ENCODE measurements at places on chromosomes 3 and 15.

- no peak for DNase-seq
Observed at GRCh38 chr3:74614107-74614967, at the start of gene CNTN3. CNTN3 (minus strand) TSS chr3:74614659; CDS start chr3:74521112, 93,547 bp downstream.

DNA sequence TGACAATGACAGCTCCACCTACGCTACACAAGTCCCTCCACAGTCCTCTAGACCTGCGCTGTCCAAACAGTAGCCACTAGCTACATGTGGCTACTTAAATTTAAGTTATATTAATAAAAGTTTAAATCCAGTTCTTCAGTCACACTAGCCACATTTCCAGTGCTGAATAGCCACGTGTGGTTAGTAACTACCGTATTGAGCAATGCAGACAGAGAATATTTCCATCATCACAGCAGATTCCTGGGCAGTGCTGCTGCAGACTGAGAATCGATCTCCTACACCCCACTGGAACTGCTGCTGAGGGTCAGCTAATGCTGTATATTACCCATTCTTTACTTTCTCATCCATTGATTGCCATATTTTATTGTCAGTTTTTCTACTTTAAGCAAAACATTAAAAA, 40.9 kb downstream of the HDC start:
- DNase-seq: no peak

DNA sequence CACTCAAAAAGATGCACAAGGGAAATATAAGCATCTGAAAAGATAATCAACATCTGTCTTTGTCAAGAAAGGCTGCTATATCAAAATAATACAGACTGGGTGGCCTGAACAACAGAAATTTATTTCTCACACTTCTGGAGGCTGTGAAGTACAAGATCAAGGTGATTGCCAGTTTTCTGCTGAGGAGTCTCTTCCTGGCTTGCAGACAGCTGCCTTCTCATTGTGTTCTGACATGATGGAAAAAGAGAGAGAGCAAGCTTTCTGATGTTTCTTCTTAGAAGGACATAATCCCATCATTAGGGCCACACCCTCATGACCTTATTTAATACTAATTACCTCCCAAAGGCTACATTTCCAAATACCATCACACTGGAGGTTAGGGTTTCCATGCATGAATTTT, 1573.3 kb downstream of the SI start:
- no peak for DNase-seq

- no peak for DNase-seq
Observed at GRCh38 chr3:139418144-139418543, 28.7 kb upstream of the COPB2 start.

DNA sequence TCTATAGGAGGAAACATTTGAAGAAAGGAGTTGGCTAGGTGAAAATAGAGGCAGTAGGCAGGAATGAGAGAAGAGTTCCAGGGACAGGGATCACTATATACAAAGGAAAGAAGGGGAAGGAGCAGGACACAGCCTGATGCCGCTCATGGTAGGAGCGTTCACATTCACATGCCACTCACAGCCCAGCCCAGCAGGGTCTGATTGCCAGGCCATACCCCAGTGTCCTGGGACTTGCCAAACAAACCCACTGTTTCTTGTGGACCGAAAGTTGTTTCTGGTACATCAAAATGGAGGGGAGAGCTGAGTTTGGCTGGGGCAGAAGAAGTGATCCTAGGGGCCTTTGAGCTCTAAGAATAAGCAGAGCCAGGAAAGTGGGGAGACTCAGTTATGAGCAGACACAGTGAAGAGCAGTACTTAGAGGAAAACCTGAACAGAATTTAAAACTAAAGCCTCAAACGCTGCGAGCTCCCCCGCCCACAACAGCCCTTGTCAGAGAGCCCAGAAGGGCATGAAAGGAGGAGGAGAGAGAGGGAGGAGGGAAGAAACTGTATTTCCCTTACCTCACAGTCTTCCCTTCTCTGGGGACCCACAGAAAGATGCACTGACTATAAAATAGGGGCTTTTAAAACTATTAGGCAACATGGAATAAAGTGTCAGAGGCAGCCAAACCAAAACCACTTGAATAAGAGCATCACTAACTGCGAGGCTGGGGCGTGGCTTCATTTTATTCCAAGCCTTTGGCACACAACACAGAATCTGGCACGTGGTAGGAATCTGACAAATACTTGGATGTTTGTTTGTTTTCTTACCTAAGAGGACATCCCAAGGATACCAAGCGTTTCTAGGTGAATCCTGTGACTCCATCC, 129.0 kb downstream of the RPL22L1 start:
- DNase-seq: no peak

DNA sequence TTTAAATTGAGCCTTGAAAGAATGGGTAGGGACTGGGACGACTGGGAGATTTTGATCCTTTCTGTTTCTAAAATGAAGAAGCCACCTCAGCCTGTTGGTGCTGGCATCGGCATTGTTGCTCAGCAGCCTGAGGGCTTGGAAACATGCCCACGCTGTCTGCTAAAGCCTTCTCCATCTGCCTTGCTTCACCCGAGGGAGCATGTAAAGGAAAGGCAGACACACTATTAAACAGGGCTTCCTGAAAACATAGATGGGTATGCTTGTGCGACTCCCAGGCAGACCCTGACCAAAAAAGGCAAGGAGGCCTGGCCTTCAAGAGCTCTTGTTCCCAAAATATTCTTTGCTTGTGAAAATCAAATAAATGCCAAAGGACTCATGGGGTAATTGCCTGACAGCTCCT, 84.2 kb upstream of the SLC4A7 start:
- DNase-seq: peak; percentile 43

- no peak for DNase-seq
Observed at GRCh38 chr3:183503746-183504145, 51.8 kb downstream of the KLHL6 start.

GRCh38 chr3:119965692-119966091, 128.6 kb downstream of the GSK3B start:
- no peak for DNase-seq

GRCh38 chr15:76401285-76401684, 64.7 kb downstream of the ISL2 start:
- no peak for DNase-seq

DNA sequence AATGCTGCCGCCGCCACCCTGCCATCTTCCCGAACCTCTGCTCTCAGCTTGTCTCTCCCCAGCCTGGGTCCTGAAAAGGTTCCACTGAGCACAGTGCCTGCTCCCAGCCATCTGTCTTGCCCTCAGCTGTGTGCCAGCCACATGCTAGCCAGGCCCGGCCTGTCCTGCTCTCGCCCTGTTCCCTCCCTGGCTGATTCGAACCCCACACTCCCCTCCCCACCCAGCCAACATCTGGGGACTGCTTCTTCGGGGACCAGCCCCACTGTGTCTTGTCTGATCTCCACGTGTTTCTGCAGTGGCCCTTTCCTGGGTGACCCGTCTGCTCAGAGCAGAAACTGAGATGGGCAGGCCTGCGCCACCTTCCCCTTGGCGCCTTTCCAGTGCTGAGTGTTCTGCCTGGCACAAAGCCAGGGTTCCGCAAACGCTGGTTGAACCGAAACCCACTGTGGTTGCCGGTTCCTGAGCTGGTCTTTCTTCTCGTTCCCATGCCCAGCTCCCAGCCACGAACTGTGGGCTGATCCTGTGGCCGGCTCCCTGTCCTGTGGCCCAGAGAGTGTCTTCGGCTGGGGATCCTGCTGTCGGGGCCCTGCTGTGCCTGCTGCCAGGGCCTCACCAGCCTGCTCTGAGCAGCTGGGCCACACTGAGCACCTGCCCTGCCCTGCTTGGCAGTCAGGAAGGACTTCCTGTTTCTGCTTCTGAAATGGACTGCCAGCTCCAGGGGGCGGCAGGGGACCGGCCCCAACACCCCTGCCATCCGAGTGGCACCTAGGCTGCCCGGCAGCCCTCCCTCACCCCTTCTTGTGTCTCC, 62.7 kb upstream of the KLF13 start:
- peak; percentile 45 for DNase-seq

- no peak for DNase-seq
Observed at GRCh38 chr3:108127301-108127988, 36.6 kb upstream of the CD47 start.

- no peak for DNase-seq
Observed at GRCh38 chr15:88375234-88375927, 91.8 kb downstream of the MRPL46 start.

DNA sequence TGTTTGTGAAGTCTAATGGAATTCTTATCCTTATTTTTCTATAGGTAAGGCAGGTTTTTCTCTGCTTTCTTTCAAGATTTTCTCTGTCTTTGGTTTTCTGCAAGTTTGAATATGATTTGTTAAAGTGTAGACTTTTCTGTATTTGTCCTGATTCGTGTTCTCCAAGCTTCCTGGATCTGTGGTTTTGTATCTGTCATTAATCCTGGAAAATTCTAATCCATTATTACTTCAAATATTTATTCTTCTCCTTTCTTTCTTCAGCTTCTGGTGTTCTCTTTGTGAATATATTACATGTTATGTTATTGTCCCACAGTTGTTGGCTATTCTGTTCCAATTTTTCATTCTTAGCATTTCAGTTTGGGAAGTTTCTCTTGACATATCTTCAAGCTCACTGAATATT, 76.4 kb downstream of the PDCD6IP start:
- no peak for DNase-seq

- no peak for DNase-seq
Observed at GRCh38 chr3:113516115-113516505, 1.2 kb upstream of the SPICE1 start.

- DNase-seq: peak; percentile 33
Observed at GRCh38 chr3:155701882-155702465, 42.9 kb downstream of the PLCH1 start.

DNA sequence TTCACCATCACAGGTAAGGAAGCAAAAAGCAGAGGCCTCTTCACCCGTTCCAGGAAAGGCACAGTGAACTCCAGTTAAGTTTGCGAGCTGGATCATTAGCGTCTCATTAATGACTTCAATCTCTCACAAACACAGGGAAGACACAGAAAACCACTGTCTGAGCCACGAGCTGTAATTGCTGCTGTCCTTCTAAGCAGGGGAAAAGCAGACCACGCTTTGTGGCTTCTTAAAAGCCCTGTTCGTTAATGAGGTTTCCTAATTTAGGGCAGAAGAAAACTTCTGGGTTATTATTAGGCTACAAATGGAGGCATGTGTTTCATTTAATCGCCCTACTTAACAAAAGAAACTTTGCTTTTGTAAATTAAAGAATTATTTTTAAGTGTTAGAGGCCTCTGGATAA, 50.6 kb upstream of the FAM174B start:
- no peak for DNase-seq

DNA sequence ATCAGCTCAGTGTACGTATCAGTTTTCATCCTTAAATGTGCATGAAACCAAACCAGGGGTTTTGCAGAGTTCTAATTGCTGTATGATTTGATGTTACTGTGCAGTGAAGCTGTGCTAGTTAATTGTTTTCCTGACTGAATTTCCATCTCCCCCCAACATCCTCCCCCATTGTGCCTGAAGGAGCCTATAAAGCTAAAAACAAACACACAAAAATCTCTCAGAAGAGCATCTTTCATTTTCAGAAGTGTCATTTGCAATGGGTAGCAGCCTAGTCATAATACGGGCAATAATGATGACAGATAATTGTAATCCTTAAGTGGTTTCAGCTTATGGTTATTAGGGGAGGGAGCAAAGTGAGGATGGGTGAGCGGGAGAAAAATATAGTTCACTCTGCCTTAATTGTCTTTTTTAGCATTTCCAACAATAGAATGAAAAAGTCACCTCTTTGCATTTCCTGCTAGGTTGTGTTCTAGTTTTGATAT, 207.9 kb upstream of the TBL1XR1 start:
- no peak for DNase-seq

DNA sequence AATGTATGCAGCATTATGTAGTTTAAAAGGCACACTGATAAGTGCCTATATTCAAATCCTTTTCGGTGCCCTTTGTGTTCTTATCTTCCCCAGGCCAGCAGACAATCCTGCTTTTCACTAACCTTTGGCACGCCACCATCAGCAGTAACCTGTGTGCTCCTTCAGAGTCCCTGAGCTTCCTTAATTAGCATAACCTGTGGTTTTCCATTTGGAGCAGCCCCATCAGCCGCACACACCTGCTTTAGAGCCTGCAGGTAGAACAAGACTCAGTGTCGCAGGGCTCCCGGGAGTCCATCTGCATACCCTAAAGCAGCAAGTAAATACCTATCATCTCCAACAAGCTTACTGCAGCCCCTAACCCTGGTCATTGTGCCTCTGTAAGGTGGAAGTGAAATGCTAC, 755.1 kb downstream of the ROBO2 start:
- no peak for DNase-seq

DNA sequence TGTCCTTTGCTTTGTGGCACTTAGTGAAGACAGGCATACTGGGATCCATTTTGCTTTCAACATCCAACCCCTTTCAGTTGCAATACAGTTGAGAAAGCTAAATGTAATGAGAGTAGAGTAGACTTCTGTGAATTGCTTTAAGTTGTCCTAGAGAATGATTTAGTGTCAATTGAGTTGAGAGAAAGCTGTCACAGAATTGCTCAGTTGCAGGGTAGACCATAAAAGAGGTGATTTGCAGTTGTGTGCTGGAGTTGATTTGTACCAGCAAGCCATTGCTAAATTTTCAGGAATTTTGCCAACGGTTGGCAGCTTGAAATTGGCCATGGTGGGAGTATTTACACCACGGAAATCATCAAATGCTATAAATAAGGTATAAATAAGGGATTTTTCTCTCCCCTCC, 2.2 kb downstream of the ABHD5 start:
- no peak for DNase-seq

DNA sequence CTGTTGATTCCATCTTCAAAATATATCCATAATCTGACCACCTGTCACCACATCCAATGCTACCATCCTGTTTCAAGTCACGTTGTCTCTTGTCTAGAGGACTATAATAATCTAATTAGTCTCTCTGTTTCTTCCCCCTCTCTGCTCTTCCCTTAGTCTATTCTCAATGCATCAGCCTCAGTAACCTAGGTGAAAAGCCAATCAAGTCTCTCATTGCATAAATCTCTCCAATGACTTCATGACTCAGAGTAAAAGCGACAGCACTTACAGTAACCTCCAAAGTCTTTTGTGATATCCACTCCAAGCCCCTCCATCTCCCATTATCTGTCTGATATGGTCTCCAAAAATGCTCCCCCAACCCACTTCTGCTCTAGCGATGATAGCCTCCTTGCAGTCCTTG, 7.2 kb downstream of the UBA3 start:
- DNase-seq: no peak

- DNase-seq: no peak
Observed at GRCh38 chr3:129161860-129162271, 1.0 kb upstream of the ISY1 start.

GRCh38 chr15:77644543-77645247, 12.0 kb upstream of the LINGO1 start:
- DNase-seq: no peak

- DNase-seq: no peak
Observed at GRCh38 chr15:31136016-31136415, 34.5 kb upstream of the TRPM1 start.

DNA sequence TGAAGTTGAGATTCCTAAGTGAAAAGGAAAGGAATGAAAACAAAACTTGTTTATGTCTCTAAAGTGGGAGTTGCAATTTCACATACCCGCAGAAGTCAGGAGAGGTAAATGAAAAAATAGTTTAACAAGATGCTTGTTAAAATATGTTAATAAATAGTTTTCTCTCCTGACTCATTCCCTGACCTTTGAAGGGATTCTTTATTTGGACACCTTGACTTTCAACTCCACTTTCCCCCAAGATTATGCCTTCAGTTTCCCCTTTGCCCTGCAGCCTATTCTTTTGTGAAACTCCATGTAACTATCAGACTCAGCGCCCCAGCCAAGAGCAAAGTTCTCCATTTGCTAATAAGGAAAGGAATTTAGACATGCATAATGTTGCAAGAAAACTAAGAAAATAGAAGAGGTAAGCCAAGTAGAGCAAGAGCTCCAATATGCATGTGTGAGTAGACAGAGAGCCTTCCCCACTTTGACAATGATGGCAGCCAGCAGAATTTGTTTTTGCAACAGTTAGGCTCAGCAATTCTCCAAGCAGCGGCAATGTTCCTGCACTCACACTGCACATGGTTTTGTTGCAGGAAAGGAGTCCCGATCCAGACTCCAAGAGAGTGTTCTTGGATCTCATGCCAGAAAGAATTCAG, 61.2 kb downstream of the CD200 start:
- no peak for DNase-seq

All from DMS 273 treated with DMSO at 0.1 percent for 48 hours (cell line).